DMS79 (cell line): ENCODE measurements at places on chromosomes 5 and 9.
A peak's percentile ranks its signal among the peaks of the same experiment; 100 is the strongest.

DNA sequence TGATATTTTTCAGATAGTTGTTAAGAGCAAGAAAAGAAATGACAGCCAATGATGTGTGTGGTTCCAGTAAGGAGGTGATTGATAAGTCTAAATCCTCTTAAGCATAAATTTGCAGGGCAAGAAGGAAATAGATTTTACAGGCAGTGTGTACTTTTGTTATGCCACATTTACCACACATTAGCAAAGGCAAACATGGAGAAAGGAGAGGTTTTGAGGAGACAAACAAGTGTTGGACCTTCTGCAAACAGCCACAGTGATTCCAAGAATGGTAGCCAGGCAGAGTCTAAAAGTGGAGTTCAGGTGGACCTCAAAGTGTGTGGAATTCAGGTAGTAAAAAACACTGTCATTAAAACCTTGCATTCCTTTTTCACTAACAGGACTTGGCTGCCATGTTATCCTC is 295.9 kb upstream of the ITGA1 start:
- peak; percentile 91 for DNase-seq

DNA sequence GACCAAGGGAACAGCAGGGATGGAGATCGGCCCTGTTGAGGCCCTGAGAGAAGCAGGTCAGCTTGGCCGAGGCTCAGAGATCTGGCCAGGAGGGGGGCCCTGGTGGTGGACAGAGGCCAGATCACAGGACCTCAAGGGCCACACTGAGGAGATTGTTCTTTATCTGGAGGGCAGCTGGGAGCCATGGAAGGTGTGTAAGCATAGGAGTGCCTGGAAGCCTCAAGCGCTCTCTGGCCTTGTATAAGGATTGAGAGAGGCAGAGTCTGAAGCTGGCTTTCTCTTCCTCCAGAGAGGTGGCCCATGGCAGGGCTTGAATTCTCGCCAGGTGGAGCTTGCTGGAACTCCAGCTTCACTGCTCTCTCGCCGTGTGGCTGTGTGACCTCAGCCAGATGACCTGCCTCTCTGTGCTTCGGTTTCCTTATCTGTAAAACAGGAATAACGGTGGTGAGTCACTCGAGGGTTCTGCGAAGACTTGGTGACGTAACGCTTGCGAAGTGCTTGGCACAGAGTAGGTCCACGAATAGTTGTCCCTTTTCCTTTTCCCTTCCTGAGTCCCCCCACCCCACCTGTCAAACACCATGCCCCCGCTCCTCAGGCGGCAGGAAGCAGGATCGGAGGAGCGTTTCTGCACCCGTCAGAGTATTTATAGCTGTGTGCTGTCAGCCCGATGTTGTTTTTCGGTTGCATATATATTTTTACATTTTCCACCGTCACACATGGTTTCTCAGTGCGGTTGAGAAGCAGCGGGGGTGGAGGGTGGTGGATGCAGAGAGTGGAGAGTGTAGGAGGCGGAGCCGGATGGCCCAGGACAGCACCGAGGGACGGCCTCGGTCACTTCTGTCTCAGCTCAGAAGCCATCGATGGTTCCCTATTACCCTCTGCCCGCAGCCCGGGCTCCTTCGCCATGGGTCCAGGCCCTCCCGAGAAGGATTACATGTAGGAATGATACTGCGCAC is 17.0 kb upstream of the CRB2 start:
- DNase-seq = no peak

- no peak for DNase-seq
Measured at GRCh38 chr9:84136119-84136868, 155.7 kb downstream of the RMI1 start.

DNA sequence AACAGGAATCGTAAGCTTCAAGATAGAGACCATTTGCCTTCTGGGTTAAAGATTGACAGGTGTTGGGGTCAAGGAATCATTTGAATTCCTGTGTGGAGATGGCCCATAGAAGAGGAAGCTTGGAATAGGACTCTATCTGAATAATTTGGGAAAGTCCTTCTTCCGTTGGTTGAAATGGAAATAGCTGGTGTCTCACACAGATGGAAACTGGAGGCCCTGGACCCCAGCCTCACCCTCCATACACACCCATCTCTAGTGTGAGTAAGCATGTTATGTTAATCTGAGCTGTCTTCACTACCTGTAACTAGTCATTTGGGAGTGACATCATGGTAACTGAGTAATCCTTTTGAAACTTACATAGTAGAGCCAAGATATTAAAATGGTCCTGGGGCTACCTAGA is 184.4 kb downstream of the CD180 start:
- no peak for DNase-seq

DNA sequence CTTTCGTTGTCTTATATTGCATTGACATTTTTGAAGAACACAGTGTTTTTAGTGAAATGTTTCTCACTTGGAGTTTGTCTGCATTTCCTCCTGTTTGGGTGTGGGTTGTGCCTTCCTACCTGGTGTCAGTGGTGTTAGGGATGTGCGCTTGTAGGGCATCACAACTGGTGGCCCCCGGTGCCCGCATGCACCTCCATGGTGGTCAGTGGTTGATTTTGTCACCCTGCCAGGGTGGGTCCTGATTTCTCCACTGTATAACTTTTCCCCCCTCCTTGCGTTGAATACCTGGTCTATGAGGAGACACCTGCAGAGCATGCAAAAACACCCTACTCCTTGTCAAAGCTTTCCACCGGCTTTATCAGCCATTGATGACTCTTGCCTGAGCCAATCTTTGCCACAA is 132.9 kb downstream of the BARX1 start:
- DNase-seq = no peak

DNA sequence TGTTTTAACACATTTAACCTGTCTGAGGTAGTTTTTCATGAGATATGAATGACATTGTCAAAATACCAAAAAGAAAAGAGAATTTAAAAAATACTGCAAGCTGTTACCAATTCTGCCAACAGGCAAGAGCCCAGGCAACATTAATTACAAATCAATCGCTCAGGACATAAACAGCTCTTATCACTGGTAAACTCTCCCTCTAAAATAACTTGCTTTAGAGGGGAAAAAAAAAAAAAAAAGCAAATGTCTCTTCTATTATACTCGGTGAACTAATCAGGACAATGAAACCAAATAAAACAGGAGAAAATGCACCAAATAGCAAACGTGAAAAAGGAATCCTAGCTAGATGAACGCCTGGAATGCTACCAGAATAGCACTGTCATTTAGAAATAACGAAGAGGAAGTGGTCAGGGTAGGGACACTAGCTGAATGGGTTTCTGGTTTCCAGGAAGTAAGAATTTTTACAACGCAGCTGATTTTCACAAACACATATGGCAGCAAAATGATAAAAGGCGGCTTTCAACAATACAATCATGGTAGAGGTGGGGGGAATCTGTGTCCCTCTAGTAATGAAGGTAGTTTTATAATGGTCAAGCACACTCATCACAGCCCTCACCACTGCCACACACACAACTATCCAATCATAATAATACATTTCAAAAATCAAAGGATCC is 94.9 kb downstream of the DENND1A start:
- no peak for DNase-seq

DNA sequence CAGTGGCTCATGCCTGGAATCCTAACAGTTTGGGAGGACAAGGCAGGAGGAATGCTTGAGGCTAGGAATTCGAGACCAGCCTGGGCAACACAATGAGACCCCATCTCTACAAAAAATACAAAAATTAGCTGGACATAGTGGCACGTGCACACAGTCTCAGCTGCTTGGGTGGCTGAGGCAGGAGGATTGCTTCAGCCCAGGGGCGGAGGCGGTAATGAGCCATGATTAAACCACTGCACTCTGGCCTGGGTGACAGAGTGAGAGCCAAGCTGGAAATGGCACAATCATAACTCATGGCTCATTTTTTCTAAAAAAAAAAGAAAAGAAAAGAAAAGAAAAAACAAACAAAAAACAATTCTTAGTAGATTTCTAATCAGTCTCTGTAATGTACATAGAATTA is 446.2 kb downstream of the ELAVL2 start:
- DNase-seq = no peak

- no peak for DNase-seq
Measured at GRCh38 chr9:5608298-5609225, 20.3 kb upstream of the RIC1 start.

DNA sequence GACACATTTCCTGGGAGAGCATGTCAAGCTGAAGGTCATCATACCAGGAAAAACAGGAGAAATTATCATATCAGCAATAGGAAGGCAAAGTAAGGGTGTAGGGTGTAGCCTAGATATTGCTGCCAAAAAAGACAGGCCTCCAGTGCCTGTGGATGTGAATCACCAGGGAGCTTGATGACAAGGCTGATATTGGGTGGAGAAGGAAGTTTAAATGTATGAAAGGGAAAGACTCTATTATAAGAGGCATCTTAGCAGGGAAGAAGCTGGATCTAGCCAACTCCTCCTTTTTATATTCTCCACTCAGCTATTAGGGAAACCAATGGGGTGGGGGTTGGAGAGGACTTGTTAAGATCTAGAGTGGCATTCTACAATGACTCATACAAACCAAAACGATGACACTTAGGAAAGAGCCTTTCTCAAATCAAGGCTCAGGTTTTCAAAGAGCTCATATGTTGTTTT is 13.4 kb upstream of the TXNDC8 start:
- DNase-seq = no peak

DNA sequence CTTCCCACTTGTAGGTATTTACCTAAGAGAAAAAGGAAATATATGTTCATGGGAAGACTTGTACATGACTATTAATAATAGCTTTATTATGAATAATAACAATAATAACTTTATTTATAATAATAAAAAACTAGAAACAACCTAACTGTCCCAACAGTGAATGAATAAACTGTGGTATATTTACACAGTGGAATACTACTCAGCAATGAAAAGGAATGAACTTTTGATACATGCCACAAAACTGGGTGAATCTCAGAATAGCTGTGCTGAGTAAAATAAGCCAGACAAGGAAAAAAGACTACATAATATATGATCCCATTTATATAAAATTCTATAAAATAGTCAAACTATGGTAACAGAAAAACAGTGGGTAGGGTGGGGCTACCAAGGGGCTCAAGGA is 88.7 kb downstream of the SCAMP1 start:
- no peak for DNase-seq

- no peak for DNase-seq
Measured at GRCh38 chr9:98321269-98321668, 65.8 kb upstream of the TBC1D2 start.

DNA sequence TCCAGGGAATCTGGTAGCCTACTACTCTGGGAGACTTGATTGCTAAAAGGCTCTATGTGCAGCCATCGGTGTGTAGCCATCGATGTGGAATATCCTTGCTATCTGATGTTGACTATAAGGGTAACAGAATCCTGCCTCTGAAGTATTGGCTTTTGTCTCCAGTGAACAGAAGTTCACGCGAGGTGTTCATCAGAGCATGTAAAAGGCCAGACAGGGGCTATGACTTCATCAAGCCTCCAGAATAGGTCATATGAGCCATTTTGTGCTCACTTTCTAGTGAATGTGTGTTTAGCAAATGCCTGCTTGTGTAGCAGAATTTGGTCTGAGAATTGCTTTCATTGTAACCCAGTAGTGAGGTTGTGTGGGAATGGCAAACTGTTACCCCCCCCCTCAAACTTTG is 66.8 kb upstream of the RAD23B start:
- DNase-seq = no peak

GRCh38 chr5:138439477-138440158 is 761 bp downstream of the REEP2 start:
- no peak for DNase-seq

DNA sequence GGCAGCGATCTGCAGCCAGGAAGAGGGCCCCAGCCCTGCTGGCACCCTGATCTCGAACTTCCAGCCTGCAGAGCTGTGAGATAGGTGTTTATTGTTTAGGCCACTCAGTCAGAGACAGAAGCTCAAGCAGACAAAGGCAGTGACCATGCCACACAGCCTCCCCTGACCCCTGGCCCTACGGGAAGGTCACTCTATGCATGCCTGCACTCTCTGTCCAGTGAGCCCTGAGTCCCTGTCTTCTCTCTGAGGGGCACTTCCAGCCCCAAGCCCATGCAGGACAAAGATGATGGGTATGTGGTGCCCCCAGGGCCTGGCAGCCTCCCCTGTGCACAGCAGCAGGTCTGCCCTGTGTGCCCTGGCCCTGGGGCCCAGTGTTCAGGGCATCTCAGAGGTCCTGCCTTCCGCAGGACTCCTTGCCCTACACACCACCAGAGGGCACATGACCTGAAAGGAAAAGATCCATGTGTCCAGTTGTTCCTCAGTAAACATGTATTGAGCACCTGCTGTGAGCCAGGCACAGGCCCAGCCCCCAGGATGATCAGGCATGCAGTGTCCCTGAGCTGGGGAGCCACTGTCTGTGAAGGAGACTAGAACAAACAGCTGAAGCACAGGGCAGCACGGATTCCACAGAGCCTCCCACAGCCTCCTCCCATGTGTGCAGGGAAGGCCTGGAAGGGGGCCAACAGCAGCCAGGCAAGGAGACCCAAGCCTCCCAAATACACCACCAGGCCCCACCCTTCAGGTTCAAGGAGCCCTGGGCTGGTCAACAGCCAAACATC is 109.3 kb downstream of the ATPSCKMT start:
- DNase-seq = no peak

DNA sequence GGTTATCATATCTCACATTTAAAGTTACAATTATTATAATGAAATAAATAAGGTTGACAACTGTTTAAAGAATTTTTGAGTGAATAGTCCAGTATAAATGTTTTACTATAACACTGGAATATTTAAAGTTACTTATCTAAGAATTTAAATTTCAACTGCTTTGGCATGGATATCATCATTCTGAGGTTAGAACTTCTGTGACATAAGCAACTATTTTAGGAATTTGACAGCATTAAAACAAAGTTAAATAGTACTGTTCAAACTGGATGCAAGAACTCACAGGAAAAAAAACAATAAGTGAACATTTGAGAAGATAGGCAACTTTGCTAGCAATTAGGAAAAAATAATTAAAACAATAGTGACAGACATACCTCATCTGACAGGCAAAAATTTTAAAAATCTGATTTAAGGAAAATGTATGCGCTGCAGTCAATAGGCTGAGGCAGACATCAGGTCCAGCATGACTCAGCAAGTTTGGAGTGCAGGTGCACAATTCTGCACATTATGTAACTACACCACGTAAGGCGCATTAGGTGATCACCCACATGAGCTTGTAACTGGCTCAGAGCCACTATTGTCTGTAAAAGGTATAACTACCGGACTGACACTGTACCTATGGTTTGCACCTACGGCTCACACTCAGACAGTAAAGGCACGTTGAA is 180.6 kb downstream of the PDE4D start:
- DNase-seq = no peak

- DNase-seq = no peak
Measured at GRCh38 chr5:39713250-39713916, 288.6 kb upstream of the DAB2 start.

GRCh38 chr5:171681677-171682076 is 103.9 kb upstream of the SMIM23 start:
- DNase-seq = no peak
